ENCODE measurements at places on chromosomes 13 and 19.

DNA sequence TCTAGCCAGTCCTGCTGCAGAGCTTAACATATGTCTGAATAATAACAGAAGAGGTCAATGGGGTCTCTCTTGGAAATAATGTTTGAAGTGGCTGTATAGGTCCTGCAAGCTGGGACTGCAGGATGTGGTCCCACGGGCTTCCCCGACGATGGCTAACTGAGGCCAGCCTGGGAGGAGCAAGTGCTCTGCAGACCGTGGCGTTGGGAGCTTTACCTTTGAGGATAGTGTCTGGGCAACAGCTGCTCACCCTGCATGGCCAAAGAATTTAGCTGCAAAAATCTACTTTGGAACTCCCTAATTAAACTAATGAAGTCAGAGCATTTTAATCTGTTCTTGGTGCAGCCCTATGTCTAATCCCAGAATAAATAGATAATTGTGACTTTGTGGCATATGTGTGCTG, 18.2 kb upstream of the AMER2 start:
- no peak for DNase-seq

- no peak for DNase-seq
Measured at GRCh38 chr13:89554801-89555200, 1792.7 kb upstream of the MIR17HG start.

DNA sequence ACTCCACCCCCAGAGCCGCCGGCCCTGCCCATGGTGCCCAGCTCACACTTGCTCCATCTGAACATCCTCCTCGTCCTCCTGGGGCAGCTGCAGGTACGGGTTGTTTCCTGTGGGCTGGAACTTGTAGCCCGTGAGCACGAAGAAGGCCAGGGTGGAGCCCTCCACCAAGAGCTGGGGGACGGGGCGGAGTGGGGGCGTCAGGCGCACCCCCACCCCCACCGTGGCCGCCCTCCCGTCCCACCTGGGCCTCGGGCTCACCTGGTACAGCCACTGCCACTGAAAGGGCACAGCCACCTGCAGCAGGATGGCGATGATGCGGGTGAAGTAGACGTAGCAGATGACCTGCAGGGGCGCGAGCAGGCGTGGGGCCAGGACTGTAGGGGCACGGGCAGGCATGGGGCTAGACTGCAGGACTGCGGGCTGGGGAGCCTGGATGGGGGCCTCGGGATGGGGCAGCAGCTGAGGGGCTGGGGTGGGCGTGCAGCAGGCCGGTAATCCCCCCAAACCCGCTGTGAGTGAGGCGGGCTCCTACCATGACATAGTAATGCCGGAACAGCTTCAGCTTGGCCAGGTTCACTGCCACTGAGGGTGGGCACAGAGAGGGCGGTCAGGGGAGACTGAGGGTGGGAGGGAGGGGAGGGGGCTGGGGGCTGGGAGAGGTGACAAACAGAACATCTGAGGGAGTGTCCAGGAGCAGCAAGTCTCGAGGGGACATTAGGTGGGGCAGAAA, 6.3 kb downstream of the GPR108 start:
- DNase-seq: no peak

GRCh38 chr19:53131727-53132126, 983 bp downstream of the ZNF415 start:
- DNase-seq: no peak

- no peak for DNase-seq
Measured at GRCh38 chr13:113596321-113597200, 12.0 kb downstream of the TFDP1 start.

GRCh38 chr13:98454389-98454881, 122.5 kb downstream of the STK24 start:
- DNase-seq: no peak

GRCh38 chr19:4234862-4235201, 5.5 kb downstream of the EBI3 start:
- no peak for DNase-seq
